NCI-H526 treated with DMSO at 0.1 percent for 48 hours (cell line): ENCODE measurements at places on chromosomes 6 and 20.
A peak's percentile ranks its signal among the peaks of the same experiment; 100 is the strongest.

- no peak for DNase-seq
Measured at GRCh38 chr6:150713487-150713886, 113.8 kb downstream of the PLEKHG1 start.

- no peak for DNase-seq
Measured at GRCh38 chr6:34795836-34796425, 4.0 kb downstream of the BLTP3A start.

DNA sequence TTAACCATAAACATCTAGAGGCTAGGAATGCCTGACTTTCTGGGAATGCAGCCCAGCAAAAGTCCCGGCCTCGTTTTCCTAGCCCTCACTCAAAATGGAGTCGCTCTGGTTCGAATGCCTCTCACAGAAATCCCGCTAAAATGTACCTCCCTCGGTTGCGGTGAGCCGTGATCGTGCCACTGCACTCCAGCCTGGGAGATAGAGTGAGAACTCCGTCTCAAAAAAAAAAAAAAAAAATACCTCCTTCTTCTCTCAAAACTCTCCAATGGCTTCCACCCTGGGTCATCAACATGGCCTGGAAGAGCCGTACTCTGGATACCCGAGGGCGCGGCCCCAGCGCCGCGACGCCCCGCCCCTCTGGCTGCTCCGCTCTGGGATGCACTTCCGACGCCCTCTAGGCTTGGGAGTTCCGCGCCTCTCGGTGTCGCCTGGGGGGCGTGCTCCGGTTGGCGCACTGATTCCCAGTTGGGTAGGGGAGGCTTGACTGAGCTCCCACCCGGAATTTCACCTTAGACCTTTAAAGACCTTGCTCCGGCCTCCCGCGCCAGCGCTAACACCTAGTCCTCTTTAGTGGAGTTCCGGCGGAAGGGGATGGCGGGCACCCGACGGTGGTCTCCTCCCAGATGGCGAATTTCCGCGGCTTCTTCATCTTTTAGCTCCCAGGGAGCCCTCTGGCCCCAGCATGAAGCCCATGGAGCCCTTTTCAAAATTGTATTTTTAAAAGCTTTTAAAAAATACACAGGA, 12.3 kb downstream of the HMGN4 start:
- DNase-seq: peak; percentile 36

DNA sequence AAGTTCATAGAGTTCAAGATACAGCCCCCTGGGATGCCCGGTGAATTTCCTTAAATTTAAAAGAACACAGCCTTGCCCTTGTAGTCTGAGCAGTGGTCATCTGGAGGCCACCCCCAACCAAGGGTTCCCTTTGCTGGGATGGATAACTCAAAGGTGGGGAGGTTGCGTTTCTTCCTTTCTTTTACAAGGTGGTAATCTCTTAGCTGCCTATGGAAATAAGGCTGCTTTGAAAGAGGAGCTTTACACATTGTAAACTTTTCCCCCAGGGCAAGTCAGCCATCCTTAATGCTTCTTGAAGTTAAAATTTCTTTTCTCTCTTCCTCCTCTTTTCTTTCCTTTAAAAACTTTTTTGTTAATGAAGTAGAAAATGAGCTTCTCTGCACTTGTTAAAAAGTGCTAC, 71.2 kb upstream of the PRDM1 start:
- DNase-seq: no peak

DNA sequence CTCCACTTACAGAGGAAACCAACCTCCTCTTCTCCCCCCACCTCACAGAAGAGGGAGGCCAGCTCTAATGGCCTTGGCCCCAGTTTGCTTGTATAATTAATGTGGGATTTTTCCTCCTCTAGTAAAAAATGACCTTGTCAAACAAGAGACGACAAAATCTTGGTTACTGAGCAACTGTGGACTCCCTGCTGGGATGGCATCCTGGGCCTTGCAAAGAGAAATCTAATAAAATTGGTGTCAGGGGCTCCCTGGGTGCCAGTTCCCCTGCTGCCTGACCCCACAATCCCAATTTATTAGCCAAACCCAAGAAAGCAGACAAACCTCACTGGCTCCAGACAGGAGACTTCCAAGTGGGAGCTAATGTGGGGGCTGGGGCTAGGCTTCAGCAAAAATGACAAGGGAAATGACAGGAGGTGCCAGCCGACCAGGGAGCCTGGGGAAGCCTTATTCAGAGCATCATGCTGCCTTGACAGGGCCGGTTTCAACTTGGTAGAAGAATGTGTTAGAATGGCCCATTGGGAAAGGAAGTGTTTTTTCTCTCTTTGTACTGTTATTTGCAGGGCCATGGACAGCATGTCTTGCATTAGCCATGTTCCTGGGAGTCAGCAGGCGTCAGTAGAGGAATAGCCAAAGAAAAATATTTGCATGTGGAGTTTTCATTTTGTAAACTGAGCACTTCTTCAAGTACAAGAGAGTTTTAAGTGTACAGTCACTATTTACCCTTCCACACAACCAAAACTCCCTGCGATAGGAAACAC, 816.9 kb downstream of the DHX35 start:
- DNase-seq: no peak

GRCh38 chr6:157304899-157305663, 18.2 kb downstream of the TMEM242 start:
- DNase-seq: no peak

DNA sequence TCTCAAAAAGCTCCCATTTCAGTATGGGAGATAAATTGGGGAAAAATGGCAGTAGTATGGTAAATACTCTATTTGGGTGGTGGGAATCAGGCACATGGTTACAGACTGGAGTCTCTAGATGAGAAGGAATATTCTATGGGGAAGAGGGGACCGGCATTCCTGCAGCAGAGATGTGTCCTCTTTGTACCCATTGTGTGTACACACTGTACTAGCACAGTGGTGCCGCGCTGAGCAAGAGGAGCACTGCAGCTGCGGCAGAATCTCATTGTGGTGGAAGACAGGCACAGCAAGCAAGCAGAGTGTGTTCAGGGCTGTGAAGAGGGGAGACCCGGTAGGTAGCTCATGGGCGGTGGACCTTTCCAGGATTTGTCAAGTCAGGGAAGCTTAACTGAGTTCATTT, 13.0 kb downstream of the AFDN start:
- DNase-seq: no peak

- no peak for DNase-seq
Measured at GRCh38 chr6:140597181-140597580, 1222.7 kb upstream of the CITED2 start.

GRCh38 chr6:31822036-31822821, 5.3 kb upstream of the HSPA1B start:
- no peak for DNase-seq

GRCh38 chr20:45892828-45893500, 1.8 kb downstream of the CTSA start:
- no peak for DNase-seq

- DNase-seq: peak; percentile 47
Measured at GRCh38 chr6:88982720-88983119, 19.3 kb upstream of the RNGTT start.

DNA sequence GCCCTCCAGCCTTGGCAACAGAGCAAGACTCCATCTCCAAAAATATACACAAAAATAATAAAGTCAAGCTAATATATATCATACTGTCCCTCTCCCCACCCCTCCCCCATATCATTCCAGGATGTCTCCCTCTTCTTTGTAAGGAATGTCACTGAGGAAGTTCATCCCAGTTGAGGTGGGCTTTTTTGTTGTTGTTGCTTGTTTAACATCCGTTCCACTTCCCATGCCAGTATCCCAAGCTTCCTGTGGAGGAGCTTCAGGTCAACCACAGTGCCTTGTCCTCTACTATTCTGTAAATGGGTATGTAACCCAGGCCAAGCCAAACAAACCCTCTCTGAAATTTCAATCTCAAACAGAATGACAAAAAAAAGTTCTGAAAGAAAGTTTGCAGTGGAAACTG, 19.0 kb upstream of the PTPN1 start:
- no peak for DNase-seq

DNA sequence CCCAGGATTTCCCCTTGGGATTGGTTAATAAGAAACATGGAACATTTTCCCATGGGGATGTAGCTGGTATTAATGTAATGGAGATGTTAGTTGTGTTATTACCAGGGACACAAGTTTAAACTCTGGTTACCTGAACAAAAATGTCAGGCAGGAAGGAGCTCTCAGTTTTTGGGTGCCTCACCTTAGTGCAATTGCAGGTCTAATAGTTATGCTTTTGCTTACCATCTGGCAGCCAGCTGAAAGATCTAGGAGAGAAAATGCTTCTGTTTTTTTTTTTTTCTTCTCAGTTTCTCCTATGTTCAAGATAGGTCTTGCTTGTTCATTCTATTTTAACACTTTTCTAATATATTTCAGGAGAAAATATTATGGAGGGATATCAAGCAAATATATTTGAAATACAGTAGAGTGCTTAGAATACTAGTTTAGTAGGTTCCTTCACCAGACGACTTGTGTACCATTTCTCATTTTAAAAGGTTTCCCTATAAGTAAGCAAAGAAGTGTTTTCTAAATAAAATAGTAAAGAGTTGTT, 4.2 kb upstream of the UBE2J1 start:
- no peak for DNase-seq

GRCh38 chr20:63698739-63699465, 2.5 kb downstream of the TNFRSF6B start:
- no peak for DNase-seq

DNA sequence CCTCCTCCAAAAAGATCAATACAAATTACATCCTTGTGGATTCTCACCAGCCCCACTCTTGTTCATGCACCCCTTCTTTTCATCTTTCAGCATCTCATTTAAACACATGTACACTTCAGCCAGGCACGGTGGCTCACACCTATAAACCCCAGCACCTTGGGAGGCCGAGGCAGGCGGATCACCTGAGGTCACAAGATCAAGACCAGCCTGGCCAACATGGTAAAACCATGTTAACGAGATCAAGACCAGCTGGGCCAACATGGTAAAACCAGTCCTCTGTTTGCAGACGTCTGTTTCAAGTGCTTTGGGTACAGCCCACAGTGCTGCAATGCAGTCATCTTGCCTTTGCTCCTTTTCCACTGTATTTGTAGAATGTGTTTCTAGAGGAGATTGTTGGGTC, 45.3 kb downstream of the ZMYND8 start:
- DNase-seq: no peak

DNA sequence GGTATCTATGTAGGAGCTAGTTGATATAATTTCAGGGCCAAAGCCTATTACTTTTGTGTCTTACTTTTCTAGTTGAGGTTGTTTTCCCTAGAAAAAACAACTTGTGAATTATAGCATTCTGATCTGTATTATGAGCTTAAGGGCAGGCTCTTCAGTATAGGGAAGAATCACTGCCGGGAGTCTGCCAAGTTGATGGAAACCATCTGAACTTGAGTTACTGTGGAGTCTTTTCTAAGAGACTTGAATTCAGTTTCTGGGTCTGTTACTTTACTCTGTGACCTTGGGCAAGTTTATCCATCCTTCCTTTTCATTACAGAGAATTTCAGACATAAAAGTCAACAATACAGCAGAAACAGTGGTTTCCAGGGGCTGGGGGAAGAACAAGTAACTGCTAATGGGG, 2.1 kb upstream of the CASS4 start:
- no peak for DNase-seq

GRCh38 chr20:50885781-50886180, 45.5 kb downstream of the ADNP start:
- no peak for DNase-seq

GRCh38 chr6:9799582-9799981, 615.3 kb downstream of the TFAP2A start:
- no peak for DNase-seq

GRCh38 chr6:121932076-121932991, 467.1 kb upstream of the HSF2 start:
- no peak for DNase-seq

GRCh38 chr20:56945901-56946300, 316.8 kb downstream of the TFAP2C start:
- DNase-seq: no peak

GRCh38 chr6:130216620-130217019, 6.1 kb downstream of the SAMD3 start:
- DNase-seq: no peak

GRCh38 chr6:133710826-133711225, 178.1 kb upstream of the TCF21 start:
- DNase-seq: no peak

- no peak for DNase-seq
Measured at GRCh38 chr6:30204116-30204515, 9.1 kb downstream of the TRIM26 start.

- no peak for DNase-seq
Measured at GRCh38 chr6:166929542-166930189, 26.7 kb downstream of the RNASET2 start.

DNA sequence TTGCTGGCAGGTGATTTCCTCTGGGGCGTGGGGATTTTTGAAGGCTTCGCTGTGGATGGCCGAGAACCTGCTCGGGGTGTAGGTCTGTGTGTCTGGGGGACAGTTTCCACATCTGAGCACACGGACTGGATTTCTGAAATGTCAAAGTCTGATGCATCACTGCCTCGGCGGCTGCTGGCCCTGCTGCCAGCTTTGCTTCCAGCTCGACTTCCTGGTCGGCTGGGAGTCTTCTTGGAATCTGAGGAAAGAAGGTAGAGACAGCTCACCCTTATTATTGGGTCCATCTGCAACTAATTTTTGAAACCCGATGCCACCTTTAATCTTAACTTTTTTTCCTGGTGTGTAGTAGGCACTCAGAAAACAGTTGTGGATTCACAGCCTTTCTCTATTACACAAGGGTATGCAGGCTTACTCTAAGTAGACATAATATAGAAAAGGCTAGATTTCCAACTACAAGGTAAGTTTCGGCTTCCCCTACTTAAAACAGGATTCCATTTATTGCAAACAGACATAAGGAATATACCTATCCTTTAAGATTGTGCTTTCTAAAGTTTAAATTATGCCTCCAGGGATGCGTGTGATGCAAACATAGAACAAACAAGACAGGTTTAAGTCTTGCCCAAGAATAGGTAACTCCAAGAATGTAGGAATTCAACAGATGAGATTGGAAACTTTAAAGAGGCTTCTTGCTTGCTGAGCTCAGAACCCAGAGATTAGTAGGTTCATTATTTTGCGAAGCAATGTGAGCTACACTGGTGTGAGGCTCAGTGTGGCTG, 183.5 kb downstream of the DST start:
- no peak for DNase-seq

- peak; percentile 56 for DNase-seq
Measured at GRCh38 chr20:36153736-36154699, 522 bp upstream of the EPB41L1 start.
